CD4-positive, alpha-beta T cell treated with Interleukin-1 beta for 1 hour (primary cell): ENCODE measurements at places on chromosomes 2 and 18.

DNA sequence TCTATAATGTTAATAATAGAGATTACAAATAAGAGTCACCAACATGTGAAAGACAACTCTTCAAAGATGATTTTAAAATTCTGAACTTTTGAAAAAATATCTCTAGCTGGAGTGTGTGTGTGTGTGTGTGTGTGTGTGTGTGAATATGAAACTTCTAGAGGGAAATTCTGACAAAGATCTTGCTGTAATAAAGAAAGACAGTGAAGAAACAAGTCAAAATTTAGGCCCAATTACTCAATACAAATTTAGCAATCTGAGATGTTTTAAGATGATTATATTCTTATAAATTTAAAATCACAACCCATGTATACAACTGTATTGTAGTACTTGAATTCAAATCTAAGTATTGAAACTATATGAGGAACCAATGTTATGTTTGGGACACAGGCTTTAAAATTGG, 57.2 kb upstream of the UGP2 start:
- no peak for DNase-seq

GRCh38 chr18:9531791-9532410, 56.6 kb downstream of the RALBP1 start:
- DNase-seq: no peak

- no peak for DNase-seq
These were observed 60.2 kb downstream of the TRPM8 start for GRCh38 chr2:233977296-233977837.

DNA sequence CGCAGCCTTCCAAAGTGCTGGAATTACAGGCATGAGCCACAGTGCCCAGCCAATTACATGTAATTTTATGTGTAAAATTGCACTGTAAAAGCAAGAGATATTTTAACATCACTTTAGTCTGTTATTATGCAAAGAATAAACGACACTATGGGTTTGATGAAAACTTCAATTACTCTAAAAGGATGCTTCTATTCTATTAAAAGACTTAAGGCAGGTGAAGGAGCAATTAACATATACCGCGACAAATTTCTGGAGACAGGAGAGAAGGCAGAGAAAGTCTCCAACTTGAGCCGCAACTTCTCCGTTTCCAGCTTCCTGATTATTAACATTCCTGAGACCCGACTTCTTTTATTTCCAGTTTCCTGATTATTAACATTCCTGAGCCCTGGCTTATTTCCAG, 53.7 kb downstream of the FAM210A start:
- no peak for DNase-seq

- no peak for DNase-seq
These were observed 475.0 kb downstream of the RNF144A start for GRCh38 chr2:7392076-7392787.

GRCh38 chr2:117232305-117232704, 582.2 kb upstream of the DDX18 start:
- no peak for DNase-seq

DNA sequence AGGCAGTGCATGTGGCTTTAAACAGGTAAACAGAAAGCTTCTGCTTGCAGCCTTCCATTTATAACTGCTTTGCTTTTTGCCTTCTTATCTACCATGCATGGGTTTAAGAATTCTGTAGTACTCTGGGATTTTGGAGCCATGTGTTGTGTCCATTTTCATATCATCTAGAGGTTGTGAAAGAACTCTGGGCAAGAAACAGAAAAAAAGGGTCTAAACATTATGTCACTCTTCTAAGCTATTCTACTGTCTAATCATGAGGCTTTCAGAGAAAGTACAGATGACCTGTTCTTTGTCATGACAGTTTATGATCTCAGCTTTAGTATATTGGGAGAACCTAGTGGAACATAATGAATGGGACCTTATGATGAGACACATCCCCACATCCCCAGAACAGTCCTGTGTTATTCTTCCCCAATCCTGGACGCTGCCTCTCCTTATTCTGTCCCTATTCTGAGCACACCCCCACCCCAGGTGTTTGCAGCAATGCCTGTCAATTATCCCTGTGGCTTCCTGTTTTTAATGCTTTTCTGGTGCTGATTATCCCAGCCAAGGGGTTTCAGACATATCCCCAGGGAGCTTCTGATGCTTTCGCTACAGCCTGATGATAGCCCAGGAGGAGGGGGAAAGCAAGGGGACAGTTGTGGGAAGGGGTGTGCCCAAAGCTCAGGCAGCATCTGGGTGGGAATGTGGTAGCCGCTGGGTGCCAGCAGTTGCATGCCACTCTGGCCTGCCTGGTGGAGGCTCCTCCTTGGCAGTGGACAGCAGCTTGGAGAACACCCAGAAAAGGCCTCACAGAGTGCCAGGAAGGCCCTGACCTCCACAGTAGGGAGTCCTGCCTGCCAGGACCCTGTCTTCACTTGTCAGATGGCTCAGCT, 169.5 kb upstream of the MAP3K20 start:
- no peak for DNase-seq

DNA sequence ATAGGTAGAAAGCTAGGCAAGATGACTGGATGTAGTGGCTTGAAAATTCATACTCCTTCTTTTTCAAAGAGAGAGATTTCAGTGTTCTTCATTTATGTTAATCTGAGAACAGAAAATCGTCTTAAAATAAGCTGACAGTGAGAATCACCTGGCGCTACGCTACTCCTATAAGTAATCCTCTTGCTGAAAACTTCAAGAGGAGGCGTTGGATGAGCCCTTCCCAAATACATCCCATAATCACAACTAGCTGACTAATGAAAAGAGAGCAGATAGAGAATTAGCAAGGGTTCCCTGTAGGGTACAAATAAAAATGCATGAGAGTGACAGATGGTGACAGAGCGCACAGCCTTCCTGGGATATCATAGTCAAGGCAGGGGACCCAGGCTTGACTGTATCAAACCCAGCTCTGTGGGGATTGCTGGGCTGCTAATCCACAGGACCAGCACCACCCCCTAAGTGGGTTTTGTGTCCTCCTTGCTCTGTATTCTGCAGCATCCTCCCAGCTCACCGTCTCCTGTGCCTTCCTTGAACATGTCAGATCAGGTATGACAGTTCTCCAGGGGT, 280.2 kb downstream of the SP3 start:
- no peak for DNase-seq

- DNase-seq: no peak
These were observed 66.0 kb upstream of the PMAIP1 start for GRCh38 chr18:59833785-59834184.

GRCh38 chr2:84969511-84970209, 1.3 kb upstream of the KCMF1 start:
- DNase-seq: peak; percentile 37

DNA sequence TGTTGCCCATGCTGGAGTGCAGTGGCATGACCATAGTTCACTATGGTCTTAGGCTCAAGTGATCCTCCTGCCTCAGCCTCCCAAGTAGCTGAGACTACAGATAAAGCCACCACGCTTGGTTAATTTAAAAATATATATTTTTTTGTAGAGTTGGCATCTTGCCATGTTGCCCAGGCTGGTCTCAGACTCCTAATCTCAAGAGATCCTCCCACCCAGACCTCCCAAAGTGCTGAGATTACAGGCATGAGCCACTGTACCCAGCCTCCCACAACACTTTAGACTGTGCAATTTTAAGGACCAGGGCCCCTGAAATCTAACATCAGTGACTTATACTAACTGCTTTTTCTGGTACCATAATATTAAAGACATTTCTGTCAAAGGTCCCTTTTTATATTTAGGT, 5.2 kb downstream of the TXNDC2 start:
- DNase-seq: no peak

DNA sequence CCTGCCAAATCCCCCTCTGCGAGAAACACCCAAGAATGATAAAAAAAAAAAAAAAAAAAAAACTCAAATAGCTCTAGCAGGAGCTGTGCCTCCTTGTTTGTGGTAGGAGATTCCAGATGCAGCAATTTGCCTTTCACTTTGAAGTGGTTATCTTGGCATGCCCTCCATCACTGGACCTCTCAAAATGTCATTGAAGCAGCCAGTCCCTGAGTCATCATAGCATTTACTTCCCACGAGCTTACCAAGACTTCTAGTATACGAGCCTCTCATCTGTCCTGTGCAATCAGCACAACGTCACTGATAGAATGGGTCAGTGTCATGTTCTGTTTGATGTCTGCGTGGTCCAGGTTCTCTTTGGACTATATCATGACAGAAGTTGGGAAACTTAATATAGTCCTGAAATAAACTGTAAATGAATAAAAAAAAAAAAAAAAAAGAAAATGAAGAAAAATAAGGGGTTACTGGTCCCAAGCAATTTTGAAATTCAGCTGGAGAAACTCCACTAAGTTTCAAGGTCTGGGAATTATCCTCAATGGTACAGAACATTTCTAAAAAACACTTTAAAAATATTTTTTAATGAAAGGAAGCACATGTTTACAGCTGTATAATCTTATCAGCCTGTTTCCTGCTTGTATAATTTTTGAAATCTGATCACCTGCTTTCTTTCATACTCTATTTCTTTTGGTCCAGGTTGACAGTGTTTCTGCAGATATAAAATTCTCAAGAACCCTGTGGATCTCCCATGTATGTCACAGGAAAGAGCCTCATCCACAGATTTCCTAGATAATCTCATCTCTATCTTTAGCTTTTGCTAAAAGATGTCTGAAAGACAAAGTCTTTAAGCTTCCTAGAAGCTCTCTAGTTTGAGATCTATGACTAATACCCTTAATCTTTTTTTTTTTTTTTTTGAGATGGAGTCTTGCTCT, 74.1 kb upstream of the EHBP1 start:
- DNase-seq: no peak

DNA sequence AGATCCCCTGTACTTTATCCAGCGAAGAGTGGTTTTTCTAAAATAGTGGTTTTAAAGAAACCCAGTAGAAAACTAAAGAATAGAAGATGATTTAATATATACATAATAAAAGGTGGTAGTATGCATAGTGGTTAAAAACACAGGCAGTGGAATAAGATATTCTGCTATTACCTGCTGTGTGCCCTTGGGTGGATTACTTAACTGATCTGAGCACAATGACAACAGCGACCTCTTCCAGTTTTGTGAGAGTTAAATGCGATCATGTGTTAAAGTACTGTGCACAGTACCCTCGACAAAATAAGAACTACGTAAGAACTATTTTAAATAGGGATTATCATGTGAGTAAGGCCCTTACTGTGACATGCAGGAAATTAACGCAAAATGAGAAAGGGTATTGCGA, 30.0 kb upstream of the CHMP1B start:
- DNase-seq: no peak

- no peak for DNase-seq
These were observed 314.3 kb downstream of the TNS1 start for GRCh38 chr2:217688494-217688893.

- no peak for DNase-seq
These were observed 90.0 kb downstream of the C2orf74 start for GRCh38 chr2:61252031-61252430.

GRCh38 chr2:231549446-231550239, 19.4 kb upstream of the NMUR1 start:
- DNase-seq: no peak

DNA sequence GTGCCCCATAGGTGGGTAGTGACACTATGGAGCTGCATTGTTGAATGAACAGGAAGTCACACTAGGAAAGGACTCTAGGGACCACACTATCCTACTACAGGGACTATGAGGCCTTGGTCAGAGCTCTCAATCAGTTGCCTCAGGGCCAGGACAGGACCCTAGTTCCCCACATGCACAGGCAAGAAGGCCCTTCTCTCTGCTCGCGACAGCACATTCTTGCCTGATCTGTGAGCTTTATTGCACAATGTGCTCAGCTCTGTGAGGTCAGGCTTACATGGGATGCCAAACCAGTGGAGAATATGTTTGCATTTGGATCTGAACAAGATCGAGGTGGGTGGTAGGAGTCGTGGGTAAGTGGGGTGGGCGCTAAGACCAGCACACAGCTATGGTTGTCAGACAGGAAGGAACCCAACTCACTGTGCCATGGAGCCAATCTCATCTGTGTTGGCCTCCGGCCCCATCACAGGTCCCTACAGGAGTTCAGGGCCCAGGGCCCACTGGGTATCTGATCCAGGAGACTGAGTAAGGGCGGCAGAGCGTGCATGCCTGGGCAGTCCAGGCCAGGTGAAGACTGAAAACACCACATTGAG, 8.0 kb downstream of the PCARE start:
- no peak for DNase-seq

- no peak for DNase-seq
These were observed 8.1 kb upstream of the CYP26B1 start for GRCh38 chr2:72155737-72156136.

GRCh38 chr18:6843308-6843707, 113.8 kb downstream of the ARHGAP28 start:
- DNase-seq: no peak

- no peak for DNase-seq
These were observed 37.4 kb downstream of the LYPD6B start for GRCh38 chr2:149075853-149076252.

- DNase-seq: no peak
These were observed 462.2 kb upstream of the RGPD4 start for GRCh38 chr2:107364361-107364950.

GRCh38 chr2:241863536-241863954, 4.9 kb upstream of the PDCD1 start:
- peak; percentile 47 for DNase-seq

DNA sequence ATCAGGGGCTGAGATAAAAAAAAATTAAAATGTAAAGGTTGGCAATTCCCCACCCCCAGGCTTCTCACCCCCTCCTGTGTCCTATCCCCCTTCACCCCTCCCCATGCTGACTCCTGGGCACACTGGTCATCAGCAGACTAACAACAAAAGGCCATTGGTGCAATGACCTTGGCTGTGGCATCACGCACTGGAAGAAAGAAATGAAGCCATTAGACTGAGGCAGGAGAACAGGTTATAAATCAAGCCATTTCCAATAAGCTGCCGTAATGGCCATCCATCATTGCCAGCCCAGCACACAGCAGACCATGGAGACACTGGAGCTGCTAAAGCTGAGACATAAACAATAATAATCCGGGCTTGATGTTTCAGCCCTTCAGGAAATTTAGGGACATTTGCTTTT, 342.4 kb upstream of the ETAA1 start:
- no peak for DNase-seq

DNA sequence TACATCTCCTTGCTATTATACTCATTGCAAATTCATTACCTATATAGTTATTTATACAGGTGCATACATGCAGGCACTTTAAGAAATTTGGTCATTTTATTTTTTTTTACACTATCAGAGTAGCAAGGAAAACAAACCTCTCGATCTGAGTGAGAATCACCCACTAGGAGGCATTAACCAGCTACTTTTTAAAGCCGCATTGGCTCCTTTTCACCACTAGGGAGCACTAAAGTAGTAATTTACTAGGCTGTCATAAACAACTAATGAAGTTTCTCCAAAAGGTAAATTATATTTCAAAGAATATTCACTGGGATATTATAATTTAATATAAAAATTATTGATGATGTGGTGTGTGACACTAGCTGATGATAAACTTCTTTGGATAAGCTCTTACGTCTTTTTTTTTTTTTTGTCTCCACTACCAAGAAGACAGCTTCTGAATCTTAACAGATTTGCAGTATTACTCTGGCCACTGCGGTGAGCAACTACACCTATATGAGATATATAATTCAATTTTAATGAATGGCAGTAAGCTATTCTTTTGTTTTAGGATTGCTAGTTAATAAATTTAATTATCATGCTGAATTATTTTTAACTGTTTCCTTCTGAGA, 101.9 kb downstream of the NOL4 start:
- peak; percentile 4 for DNase-seq

GRCh38 chr2:36578343-36579296, 19.3 kb downstream of the FEZ2 start:
- no peak for DNase-seq

- DNase-seq: no peak
These were observed 95.6 kb upstream of the ACVR1 start for GRCh38 chr2:157971702-157972101.

- DNase-seq: peak; percentile 30
These were observed 11.4 kb upstream of the REG1B start for GRCh38 chr2:79099140-79099686.
